GM03348 (cell line): ENCODE measurements at places on chromosomes 3 and 15.

DNA sequence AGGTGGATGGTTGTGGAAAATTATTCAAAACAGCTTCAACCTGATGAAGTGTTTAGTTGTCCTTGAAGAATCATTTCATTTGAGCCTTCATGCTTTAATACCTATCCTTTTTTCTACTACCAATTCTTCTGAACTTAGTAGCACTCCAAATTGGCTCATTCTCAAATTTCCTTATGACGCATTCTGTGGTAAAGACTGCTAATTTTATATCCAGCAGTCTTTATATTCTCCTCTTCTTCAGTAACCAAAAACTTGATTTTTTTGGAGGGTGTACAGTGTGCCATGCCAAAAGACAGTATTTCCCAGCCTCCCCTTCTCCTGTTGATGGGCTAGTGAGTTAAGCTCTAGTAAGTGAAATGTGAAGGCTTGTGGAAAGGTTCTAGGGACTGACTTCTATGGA is 25.2 kb downstream of the CGNL1 start:
- DNase-seq = no peak

DNA sequence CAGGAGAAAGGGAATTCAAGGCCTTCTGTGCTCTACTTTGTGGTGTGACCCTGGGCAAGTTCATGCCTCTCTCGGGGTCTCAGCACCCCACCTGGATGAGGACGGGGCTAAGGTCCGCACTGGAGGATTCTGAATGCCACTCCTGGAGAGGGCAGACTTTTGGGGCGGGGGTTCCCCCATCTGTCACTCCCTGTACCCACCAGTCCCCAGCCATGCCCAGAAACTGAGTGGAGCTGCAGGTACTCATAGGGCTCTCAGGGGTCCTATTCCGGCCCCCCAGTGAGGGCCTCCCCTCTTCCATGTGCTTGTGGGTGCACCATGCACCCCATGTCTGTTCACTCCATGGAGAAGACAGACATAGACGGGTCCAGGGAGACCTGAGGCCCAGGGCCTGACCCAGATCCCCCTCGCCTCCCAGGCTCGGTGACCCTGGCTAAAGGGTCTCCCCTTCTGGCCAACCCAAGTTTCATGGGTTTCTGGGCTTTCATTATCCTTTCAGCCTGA is 26.0 kb downstream of the ACSBG1 start:
- peak; percentile 1 for DNase-seq

DNA sequence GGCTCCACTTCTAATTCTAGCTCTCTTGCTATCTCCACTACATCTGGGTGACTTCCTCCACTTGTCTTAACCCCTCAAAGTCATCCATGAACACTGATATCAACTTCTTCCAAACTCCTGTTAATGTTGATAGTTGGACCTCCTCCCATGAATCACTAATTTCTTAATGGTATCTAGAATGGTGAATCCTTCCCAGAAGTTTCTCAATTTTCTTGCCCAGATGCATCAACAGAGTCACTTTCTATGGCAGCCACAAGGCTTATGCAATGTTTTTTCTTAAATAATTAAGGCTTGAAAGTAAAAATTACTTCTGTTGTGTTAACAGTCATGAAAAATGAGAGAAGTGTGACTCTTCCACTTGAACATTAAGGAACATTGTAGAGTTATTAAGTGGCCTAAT is 164.3 kb downstream of the PCCB start:
- no peak for DNase-seq

DNA sequence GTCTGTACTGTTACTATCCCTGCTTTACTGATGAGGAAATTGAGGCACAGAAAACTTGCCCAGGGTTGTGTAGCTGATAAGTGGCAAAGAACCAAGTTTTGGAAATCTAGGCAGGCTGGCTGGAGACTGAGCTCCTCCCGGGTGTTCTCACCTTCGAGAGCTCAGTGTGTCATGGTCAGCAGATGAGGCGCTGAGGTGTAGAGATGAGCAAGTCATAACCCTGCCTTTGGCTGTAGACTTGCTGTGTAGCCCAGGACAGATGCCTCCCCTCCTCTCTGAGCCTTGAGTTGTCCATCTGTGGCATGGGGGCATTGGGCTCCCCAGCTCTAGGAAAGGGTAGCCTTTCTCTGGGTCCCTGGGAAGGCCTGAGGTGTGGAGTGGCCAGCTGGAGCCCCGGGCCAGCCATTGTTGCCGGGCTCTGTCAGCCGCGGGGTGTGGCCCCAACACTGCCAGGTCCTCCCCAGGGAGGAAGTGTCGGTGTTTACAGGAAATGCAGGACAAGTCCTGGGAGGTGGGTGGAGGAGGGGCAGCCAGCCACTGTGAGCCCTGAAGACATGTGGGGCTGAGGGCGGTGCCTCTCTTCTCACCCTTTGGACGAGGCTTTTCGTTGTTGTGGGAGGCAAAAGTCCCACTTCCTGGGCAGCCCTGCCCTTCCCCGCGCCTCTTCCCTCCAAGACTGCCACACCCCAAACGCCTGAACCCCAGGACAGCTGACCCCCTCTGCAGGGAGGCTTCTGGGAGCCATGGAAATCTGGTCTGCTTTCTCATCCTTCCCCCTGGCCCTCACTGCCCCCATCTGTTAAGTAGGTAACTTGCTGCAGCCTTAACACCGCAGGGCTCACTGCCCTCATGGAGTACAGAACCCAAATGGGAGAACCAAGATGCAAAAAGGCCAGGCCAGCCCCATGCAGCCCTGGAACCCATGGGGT is 29.1 kb downstream of the FGD5 start:
- DNase-seq = no peak

DNA sequence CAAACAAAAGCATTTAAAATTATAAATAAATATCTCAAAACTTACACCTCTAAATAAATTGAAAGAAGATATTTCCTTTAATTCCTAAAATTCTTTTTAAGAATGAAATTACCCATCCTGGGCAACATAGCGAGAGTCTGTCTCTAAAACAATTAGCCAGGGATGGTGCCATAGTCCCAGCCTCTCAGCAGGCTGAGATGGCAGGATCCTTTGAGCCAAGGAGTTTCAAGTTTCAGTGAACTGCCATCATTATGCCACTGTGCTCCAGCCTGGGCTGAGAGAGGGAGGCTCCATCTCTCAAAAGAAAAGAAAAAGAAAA is 25.4 kb downstream of the AADAC start:
- no peak for DNase-seq

DNA sequence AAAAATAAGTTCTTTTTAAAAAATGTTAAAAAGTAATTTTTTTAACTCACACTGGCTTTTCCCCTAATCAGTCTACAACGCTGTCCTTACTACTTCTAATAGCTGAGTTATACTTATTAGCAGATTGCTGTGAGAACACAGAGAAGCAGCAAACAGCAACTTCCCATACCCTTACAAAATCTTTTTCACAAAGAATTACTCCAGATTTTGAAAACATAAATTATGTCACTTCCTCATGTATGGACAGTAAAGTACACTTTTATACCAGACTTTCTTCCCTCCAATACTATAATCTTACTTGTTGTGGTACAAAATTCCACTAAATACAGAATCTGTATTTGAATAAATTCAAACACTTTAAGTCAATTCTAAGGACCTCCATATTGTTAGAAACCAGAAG is 2.1 kb downstream of the PHC3 start:
- no peak for DNase-seq

DNA sequence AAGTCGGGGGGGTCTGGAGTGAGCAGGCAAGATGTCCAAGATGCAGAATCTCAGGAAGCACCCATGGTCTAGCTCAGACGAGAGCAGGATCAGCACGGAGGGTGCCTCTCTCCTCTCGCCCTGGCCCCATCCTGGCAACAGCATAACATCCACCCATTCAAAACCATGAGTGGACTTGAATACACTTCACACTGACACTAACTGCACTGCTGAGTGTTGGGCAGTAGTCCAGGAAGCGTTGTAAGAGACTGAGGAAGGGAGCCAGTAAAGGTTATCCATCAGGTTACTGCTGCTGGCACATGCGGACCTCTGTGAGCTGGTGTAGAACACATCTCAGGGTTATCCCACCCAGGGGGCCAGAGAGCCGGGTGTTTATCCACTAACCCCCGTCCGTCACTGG is 131.0 kb upstream of the TOPAZ1 start:
- DNase-seq = no peak

GRCh38 chr3:13003608-13004007 is 69.6 kb downstream of the IQSEC1 start:
- no peak for DNase-seq

DNA sequence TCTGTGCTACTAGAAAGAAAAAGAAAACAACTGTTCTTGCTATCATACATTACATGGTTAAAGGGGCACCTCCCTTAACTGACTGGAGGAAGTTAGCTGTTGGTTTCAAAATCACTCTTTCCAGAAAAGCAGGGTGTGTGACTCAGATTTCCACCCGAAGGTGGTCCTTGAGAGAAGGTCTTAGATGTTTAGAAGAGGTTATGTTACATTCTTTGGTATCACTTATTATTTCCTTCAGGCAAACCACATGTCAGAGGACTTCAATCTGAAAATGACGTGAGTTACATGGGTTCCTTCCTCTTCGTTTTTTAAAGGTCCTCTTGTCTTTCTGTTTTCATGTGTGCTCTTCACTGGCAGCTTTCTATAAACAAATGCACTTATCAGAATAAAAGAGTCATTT is 307.9 kb upstream of the CBLB start:
- DNase-seq = peak; percentile 5
